Activated CD4-positive, alpha-beta T cell treated with anti-CD3 and anti-CD28 coated beads, Interleukin-2, amount 50 U/mL, for 48 hours (primary cell): ENCODE measurements at places on chromosomes 7 and 10.

- DNase-seq: no peak
Observed at GRCh38 chr7:117148971-117149370, 173.9 kb downstream of the WNT2 start.

DNA sequence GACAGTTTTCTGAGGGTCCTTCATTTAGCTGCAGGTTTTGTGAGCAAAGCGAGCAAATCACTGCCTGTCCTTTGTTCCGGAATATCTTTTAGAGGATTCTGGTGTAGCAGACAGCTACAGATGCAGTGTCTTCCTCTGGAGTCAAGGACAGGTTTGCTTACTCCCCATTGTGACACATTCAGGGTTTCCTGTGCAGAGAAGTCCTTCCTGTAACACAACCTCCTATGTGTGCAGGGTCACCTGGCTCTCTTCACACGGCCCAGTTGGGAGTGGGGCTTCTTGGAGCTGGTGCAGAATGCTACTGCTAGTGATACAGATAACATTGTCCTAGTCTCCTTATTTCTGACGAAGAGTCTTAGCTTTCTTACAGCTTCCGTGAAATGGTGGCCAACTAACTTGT, 47.9 kb downstream of the RBM33 start:
- no peak for DNase-seq

DNA sequence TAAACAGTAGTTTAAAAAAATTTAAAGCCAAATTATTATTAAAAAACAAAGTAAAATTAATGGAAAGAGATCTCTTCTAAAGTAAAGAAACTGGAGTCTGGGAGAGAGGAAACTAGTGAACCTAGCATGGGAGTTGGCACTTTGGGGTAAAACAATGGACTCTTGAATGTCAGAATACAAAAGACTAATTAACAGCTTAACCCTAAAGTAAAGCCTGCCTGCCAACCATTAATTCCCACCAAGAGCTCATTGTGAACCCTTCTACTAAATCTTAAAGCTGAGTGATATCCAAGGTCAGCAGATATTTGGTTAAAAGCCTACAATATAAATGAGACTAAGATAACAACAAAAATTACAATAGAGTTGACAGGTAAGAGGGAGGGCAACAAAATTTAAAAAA, 36.5 kb downstream of the KMT2C start:
- DNase-seq: no peak

GRCh38 chr10:15478429-15478828, 107.3 kb upstream of the FAM171A1 start:
- no peak for DNase-seq

GRCh38 chr7:147170341-147171012, 1053.9 kb downstream of the CNTNAP2 start:
- no peak for DNase-seq

- DNase-seq: no peak
Observed at GRCh38 chr10:104617831-104618230, 23.3 kb upstream of the SORCS3 start.

GRCh38 chr10:124963866-124964720, 22.2 kb downstream of the ZRANB1 start:
- no peak for DNase-seq

DNA sequence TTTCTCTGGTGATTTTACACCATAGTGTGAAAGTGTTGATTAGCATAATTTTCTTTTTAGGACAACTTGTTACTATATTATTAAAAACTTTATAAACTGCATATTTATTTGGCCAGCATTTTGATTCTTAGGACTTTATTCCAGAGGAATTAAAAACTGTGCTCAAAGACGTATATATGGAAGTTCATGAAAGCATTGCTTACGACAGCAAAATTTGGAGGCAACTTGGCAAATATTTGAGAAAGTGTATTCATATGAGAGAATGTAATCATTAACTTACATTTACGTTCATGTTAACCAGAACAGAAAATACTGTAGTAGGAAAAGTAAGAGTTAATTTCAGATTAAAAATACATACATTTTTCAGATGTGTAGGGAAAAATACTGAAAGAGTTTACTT, 203.1 kb downstream of the JCAD start:
- no peak for DNase-seq

GRCh38 chr7:25495342-25496250, 267.3 kb upstream of the NPVF start:
- DNase-seq: no peak

GRCh38 chr7:108985037-108985436, 415.4 kb downstream of the DNAJB9 start:
- no peak for DNase-seq

- no peak for DNase-seq
Observed at GRCh38 chr7:117086788-117087187, 133.5 kb downstream of the ST7 start.

GRCh38 chr10:3452173-3452626, 279.6 kb upstream of the PITRM1 start:
- DNase-seq: no peak

- no peak for DNase-seq
Observed at GRCh38 chr10:17220652-17221100, 7.4 kb upstream of the VIM start.

DNA sequence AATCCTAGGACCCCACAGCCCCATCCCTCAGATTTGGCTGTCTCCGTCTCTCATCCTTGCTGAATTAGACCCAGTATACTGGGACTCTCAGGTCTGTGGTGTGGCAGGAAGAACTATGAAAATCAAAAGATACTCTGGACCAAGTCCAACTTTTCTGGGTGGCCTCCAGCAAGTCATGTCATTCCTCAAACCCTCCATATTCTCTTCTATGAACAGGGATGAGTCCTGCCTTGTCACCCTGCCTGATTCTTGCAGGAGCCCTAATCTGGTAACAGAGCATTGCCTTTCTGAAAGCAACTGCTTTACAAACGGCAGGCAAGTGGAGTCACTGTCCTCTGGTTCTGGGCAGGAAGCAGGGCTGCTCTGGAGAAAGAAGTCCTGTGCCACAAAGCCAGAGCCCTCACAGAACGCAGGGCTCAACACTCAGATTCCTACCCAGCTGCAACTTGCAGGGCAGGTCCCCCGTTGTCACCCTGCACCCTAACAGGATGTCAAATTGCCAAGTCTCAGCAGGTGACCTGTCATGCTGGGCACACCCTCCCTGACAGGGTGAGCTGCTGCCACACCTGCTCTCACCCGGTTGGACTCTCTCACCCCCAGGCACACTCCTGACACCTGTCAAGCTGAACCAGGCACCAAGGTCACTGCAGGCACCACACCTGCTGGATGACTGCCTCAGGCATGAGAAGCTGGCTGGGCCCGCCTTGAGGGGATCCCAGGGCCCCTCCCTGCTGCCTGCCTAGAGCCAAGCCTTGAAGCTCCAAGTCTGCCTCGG, 227.7 kb downstream of the KCNMA1 start:
- no peak for DNase-seq

- DNase-seq: no peak
Observed at GRCh38 chr7:50761713-50762112, 21.0 kb downstream of the GRB10 start.

GRCh38 chr10:31757386-31757791, 171.2 kb downstream of the ARHGAP12 start:
- no peak for DNase-seq
